ENCODE measurements at places on chromosomes 3 and 15.

GRCh38 chr3:42608581-42608980, 8.1 kb downstream of the NKTR start:
- DNase-seq, result no peak

- no peak for DNase-seq
These were observed 94.1 kb downstream of the VGLL4 start for GRCh38 chr3:11549580-11550140.

- no peak for DNase-seq
These were observed 226.7 kb upstream of the THBS1 start for GRCh38 chr15:39354189-39354588.

- no peak for DNase-seq
These were observed 177.7 kb downstream of the VGLL4 start for GRCh38 chr3:11465744-11466616.

GRCh38 chr3:55169161-55169560, 241.3 kb upstream of the LRTM1 start:
- DNase-seq, result no peak

- no peak for DNase-seq
These were observed 57.9 kb downstream of the RPLP1 start for GRCh38 chr15:69510556-69510955.

GRCh38 chr3:133927540-133928066, 31.9 kb upstream of the RAB6B start:
- DNase-seq, result peak; percentile 77

DNA sequence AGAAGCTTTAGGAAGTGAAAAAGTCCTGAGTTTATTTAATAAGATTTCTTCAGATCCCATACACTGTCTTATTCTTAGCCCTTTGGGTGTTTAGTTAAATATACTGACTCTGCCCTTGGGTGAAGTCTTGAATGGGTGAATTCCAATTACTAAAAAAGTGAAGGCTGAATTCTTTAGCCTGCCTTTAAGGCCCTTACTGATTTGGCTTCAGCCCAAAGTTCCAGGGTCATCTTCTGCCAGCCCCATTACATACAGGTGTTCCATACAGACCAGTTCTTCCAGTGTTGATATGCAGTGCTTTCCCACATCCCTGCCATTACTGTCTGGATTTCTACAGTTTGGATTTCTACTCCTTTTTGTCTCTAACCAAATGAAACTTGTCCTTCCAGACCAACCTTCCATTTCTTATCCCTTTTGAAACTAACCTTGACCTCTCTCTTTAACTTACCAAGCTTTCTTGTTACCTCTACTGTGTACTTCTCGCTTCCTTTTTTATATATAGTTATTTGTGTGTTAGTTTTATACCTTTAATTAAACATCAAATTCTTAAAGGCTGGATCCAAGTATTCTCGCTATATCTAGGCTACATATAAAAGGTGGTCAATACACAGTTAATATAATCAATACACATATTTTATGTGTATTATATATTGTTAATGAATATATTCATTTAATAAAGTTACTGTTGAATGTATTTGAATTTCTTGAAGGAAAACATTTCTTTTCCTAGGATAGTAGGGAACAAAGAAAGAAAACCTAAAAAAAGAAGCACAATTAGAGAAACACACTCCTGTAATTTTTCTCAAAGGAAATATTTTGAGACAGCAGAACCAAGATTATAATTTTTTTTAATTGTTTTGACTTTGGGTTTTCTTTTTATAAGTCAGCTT, 15.0 kb downstream of the MBNL1 start:
- DNase-seq, result no peak

- DNase-seq, result no peak
These were observed 1.4 kb downstream of the GATA2 start for GRCh38 chr3:128491691-128491940.

Data from activated T-cell treated with anti-CD3 and anti-CD28 coated beads for 1 hour (primary cell).